ENCODE measurements at places on chromosomes 6 and 20.

DNA sequence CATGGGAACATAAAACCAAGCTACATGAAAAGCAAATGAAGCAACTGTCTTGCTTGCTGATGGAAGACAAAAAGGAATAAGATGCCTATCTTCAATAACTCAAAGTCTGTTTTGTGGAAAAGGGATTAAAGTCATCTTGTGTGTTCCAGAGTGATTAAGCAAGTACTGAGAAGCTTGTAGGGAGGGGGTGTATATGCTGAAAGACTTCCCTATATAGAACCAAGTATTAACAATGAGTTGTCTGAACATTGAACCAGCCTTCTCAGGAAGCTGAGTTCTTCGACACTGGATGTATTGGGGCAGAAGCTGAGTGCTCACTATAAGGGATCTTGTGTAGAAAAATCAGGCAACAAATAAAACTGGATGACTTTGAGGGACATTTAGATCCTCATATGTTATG, 451.8 kb downstream of the CD83 start:
- no peak for DNase-seq

DNA sequence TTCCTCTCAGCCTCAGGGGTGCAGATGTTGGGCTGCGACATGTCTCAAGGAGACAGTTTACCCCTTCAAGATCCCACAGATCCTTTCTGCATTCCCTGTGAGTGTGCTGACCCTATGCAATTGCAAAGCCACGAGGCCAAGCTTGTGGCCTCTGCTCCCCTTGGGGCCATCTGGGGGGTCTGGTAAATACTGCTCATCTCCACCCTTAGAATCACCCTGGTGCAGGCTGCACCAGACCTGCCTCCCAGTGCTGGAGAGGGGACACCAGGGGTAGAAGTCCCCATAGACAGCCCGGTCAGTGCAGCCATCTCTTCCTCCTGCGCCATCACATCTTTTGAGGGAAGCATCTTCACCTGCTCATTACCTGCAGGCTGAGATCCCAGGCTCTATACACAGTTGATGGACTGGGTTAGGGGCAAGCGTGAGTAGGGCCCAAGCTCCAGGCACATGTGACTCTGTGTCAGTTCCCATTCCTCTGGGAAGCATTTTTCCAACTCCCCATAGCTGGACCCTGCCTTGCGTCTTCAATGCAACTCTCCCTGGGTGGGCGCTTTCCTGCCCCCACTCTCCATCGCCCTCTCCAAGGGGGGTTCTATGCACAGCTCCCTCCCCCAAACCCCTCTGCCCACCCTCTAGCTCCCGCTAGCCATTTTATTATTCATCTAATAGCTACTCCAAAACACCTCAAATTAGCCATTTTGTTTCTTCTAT, 53.9 kb downstream of the THBS2 start:
- DNase-seq: no peak

GRCh38 chr6:6865611-6866010, 242.2 kb upstream of the RREB1 start:
- no peak for DNase-seq

DNA sequence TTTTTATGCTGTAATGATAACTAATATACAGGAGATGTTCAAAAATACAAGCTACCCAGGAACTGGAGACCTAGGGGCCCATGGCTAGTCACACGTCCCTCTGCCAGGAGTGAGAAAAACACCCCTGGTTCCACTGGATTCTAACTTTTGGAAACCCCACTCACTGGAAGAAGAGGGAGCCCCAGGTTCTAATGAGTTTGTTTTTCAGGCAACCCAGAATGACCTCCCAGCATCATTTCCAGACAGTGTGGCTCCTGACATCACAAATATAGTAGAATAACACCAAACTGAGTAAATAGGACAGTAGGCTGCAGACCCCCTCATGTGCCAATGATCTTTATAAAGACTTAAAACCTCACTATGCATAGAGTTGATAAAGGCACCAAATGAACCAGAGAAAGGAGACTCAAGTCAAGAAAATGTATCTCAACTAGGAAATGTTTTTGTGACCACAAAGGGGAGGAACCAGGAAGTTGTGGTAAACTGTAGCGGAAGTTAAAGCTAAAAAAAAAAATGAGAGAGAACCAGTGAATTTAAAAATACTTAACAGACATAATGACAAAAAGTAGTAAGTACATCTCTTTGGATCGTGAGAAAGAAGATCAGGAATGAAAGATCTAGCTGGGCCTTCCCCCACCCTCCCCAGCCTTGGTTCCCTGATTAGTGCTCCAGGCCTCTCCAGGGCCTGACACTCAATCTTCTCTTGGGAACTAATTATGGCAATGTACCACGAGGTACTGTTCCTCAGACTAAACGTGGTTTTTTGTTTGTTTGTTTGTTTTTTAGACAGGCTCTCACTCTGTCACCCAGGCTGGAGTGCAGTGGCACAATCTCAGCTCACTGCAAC, 19.8 kb downstream of the HLA-E start:
- no peak for DNase-seq

DNA sequence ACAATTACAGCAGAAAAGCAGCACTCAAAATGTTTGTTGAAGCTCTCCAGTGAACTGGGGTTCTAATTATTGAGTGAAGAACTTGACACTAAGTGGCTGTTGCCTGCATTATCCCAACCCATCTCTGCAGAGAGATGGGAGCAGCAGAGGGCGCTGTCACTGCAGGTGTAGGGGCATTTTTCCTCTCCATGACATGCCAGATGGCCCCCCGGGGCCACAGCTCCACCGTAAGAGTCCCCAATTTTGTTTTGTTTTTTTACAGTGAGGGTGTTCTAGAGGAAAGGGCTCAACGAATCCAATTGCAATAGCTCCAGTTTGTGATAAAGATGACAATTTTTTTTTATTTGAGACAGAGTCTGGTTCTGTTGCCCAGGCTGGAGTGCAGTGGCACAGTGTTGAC, 1.9 kb upstream of the FUCA2 start:
- no peak for DNase-seq

GRCh38 chr6:137233911-137234863, 15.0 kb upstream of the IFNGR1 start:
- no peak for DNase-seq

DNA sequence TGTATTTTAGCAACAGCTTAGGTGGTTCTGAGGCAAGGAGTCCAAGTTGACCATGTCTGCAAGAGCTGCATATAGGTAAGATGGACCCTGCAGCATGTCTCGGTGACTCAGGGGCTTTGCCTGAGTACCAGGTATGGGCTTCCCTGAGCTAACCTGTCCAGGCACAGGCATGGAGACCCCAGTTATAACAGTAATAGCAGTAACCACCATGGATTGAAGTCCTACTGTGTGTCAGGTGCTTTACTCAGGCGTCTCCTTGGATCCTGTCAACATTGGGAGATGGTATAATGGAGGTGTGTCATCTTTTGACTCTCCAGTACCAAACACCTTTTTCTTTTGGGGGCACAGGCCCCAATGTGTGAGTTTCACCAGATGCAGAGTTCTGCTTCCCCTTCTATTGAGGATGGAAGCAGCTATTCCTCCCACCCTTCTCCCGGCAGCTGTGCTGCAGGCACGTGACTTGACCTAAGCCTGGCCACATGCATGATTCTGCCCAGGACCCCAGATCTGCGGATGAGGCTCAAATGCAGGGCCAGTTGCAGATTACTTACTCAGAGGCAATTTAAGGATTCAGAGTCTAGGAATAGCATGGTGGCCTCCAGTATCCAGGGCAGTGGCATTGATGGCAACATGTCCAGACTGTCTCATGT, 13.8 kb downstream of the TREM1 start:
- DNase-seq: no peak

DNA sequence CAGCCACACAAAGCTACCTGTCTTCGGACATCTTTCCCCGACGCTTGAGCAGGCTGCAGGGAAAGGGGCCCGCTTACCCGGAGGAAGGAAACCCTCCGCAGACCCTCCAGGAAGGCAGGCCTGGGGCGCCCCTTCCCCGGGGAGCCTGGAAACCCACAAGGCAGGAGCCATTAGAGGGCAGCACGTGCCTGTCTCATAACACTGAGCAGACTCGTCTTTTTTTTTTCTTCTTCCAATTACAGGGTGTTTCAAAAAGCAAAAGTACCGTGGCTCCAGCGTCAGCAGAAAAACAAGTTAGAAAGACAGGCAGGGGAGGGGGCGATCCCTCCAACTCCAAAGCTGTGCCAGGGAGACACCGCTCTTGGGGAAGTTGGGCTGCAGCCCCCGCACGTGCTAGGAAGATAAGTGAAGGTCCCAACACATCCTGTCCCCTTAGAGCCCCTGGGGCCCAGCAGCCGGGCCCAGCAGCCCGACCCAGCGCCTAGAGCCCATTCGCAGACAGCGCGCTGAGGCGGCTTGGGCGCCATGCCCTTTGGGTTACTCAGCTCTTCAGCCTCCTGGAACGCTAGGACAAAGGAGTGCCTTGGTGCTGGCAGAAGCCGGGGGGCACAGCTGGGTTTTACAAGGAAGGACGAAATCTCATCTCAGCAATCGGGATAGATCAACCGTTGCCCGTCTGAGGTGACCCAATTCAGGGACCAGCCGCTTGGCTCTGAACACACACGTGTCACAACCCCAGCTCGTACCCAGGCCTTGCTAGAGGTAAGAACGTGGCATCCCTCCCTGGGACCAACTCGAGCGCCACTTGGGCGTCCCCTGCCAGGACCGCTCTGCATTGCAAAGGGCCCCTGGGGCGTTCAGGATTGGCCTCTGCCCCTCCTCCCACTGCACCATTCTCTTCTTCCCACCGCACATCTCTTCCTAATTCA, 136.3 kb downstream of the LY86 start:
- no peak for DNase-seq

DNA sequence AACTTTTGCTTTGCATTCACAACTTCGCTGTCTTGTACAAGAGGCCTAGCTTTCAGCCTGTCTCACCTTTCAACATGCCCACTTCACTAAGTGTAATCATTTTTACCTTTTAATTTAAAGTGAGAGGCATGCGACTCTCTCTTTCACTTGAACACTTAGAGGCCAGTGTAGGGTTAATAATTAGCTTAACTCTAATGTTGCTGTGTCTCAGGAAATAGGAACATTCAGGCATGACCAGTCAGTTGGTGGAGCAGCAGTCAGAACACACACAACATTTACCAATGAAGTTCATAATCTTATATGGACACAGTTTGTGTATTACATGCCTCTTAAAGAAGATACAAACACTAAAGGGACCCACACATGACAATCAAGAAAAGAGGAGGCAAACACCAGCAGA, 47.6 kb downstream of the HTR1B start:
- no peak for DNase-seq

GRCh38 chr6:169939554-169940164, 188.2 kb downstream of the ERMARD start:
- DNase-seq: peak; percentile 42

DNA sequence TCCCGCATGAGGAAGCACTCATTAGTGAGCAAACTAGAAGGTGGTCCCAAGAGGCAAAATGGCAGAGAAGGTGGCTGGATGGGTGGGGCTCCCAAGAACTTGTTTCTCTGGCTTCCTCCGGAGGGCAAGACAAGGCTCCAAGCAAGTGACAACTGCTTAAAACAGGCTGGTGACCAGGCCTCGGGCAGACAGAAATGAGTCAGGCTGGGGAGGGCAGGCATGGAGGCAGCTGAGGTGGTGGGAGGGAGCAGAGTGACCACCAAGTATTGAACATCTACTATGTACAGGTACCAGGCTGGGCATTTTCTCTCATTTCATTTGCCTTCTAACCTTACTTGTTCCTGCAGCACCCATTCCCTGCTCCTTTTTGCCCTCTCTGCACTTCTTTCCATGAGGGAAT, 33.4 kb downstream of the TNXB start:
- DNase-seq: no peak

DNA sequence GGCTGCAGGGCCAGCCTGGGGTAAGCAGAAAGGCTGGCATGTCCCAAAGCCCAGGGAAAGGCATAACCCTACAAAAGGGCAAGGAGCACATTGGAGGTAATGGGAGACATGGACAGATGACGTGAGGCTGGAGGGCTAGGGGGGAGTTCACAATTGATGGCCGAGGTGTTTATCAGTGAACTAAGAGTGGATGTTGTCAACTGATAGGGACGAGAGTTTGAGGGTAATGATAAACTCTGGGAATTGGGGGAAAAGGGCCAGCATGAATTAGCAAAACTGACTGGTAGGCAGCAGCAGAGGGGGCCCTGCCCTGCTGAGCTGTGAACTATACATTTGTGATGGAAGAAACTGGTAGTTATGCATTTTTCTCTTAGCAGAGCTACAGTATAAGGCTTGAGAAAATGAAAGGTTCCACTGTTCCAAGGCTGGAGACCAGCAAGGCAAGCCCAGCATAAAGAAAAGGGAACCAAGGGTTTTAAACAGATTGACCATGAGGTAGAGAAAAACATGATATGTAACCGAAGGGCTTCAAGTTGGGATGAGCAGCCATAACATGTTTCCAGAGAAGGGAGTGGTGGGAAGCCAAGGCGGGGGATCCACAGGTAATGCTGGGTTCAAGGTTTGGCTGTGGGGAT, 98.1 kb upstream of the MLN start:
- no peak for DNase-seq

- DNase-seq: peak; percentile 71
Measured at GRCh38 chr20:1813674-1814635, 81.3 kb upstream of the SIRPA start.

DNA sequence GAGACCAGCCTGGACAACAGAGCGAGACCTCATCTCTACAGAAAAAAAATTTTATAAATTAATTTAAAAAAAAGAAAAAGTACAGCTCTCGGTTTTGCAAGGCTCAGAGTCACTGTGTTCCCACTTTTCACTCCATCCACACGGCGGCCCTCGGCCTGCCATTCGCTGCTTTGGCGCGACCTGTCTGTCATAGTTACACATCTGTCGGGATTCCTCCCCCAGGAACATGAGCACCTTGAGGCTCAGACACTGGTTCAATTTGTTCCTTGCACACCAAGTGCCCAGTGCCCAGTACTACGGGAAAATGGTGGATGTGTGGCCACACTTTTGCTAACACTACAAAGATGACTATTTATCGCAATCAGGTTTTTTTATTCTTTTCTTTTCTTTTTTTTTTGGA, 8.4 kb downstream of the CTSZ start:
- no peak for DNase-seq

DNA sequence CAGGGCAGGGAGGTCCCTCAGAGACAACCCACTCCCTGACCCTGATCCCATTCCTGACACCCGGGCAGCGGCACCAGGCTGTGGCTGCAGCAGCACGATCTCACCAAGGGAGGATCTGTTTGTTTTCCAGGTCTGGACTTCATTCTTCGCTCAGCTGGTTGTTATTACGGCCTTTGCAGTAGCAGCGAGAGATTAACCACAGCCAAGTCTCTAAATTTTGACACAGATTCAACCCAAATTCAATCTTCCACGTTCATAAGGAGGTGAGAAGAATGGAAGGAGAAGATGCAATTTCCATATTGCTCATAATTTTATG, 91.1 kb upstream of the THBS2 start:
- DNase-seq: no peak

DNA sequence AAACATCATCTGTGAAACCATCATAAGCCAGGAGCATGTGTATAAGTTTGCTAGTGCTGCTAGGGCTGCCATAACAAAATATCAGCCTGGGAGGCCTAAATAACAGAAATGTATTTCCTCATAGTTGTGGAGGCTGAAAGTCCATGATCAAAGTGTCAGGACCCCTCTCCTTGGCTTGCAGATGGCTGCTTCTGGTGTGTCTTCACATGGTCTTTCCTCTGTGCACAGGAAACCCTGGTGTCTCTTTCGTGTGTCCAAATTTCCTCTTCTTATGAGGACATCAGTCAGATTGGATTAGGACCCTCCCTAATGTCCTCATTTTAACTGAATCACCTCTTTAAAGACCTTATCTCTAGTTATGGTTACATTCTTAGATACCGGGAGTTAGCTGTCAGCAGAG, 6.2 kb upstream of the CITED2 start:
- no peak for DNase-seq

All from vagina (tissue), 2 donors.